ENCODE measurements at places on chromosomes 13 and 19.

DNA sequence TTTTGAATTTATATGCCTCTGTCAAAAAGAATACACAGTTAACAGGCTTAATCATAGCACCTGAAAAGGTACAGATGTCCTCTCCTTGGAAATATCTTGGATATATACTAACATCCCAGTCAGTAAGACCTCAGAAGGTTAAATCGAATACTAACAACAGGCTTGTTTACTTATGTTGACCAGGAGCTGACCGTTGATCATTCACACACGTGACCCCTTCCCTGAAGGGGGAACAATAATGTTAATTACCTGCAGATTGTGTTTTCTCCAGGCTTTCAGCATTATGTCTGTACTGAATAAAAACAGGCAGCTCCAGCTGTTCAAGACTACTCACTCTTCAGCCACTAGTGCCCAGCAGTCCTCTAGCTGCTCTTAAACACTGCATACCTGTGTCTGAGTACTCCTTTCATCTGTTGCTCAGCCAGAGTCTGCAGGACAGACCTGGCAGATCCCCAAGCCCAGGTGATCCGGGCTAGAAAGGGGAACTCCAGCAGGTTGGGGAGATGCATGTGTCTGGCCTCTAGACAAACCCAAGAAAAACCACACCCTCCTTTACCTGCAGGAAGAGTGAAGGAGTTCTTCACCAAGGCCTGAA lies 163.9 kb downstream of the RNF17 start:
- DNase-seq = no peak

DNA sequence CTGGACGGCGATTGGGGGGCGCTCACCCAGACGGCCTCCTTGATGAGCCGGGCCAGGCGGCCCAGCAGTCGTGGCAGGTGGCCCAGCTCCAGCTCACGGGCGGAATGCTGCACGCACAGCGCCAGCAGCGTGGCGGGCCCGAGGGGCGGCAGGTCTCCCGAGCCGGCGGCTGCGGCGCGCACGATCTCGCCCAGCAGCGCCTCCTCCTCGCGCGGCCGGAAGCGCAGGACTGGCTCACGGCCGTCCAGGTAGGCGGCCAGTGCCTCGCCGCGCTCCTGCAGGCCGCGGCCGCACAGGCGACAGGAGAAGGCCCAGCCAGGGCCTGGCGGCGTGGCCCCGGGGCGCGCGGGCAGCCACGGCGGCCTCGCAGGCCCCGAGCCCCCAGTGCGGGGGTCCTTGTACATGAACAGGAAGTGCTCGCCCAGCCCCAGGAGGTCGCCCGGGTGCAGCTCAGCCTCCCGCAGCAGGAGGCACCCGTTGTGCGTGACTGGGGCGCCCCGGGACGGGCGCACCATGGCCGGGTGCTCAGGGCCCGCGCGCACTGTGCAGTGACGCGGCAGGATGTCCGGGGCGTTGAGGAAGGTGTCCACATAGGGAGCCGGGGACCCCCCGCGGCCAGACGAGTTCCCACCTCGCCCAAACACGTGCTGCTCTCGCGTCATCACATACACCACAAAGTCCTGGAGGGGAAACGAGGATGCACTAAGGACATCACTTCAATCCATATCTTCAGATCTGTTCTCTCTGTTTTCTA lies 9.6 kb upstream of the MAMSTR start:
- DNase-seq = no peak

DNA sequence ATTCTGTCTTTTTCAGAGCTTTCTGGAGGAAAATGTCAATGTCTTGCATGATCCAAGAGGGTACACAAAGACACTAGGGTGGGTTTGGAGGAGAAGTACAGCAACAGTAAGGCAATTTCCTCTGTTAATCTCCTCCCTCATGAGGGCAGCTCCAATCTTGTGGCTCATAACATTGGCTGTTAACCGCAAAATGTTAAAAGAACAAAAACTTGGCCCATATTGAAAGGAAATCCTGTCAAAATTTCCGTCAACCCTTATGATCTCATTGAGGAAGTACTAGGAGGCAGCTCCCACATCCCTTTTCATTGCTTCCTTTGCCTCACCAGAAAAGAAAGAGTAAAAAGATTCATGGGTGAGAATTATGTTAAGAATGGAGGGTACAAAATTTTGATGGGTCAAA lies 11.6 kb downstream of the OXGR1 start:
- no peak for DNase-seq

GRCh38 chr19:21335721-21336120 lies 6.5 kb upstream of the ZNF708 start:
- no peak for DNase-seq

- DNase-seq = no peak
Measured at GRCh38 chr19:8143041-8143440, 6.4 kb downstream of the FBN3 start.

DNA sequence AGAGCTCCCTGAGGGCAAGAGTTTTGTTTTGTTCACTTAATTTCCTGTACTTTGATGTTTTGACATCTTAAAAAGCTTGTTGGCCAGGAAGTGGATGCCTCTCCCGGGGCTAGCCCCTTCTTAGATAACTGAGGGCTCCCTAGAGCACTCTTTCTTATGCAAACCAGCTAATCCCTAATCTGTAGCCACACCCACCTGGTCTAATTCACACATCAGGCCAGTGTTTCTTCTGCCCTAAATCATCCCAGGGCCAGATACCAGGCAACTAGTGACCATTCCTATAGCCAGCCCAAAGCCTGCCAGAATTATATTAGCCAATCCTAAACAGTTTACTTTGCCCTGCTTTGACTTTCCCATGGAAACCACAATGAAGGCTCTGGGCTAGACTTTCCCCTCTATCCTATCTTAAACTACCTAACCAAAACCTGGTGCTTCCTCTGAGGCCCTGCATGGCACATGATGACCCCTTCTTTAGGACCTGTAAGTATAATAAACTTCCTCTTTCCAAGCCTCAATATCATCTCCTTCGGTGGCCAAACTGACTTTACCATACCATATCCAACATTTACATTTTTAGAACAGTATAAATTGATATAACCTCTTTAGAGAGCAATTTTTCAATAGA lies 24.8 kb downstream of the WBP4 start:
- DNase-seq = no peak

GRCh38 chr13:98301721-98302120 lies 124.7 kb upstream of the RNF113B start:
- no peak for DNase-seq

- peak; percentile 88 for DNase-seq
Measured at GRCh38 chr13:27270594-27271520, at the start of gene RASL11A. RASL11A (plus strand) TSS chr13:27270830; CDS start chr13:27270945, 115 bp downstream.

- DNase-seq = no peak
Measured at GRCh38 chr13:91904005-91904404, 505.6 kb downstream of the GPC5 start.

- DNase-seq = no peak
Measured at GRCh38 chr19:3538258-3538929, 580 bp upstream of the TEKTIP1 start.

DNA sequence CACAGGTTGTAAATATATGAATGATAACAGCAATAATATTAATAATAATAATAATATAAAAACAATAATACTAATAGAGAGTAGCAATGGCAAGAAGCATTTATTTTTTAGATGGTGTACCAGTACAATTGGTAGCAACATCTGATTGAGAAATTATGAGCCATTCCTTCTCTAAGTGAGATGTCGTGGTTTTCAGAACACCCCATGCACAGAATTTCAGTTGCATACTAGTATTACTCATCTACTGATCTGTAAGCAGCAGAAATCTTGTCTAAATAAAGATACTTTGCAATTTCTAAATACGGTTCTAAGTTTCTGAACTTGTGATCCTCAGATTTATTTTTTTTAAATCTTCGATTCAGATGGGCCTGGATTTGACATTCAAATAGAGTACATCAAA lies 788.0 kb upstream of the ATXN8OS start:
- DNase-seq = no peak

DNA sequence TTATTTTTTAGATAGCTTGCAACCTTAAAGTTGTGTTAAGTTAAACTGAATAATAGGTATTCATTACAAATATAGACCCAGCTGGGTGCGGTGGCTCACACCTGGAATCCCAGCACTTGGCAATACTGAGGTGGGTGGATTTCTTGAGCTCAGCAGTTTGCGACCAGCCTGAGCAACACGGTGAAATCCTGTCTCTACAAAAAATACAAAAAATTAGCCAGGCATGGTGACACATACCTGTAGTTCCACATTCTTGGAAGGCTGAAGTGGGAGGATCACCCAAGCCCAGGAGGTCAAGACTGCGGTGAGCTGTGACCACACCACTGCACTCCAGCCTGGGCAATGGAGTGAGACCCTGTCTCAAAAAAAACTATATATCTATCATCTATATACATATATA lies 386.5 kb downstream of the PCDH17 start:
- DNase-seq = no peak

GRCh38 chr13:46387064-46387851 lies at the start of gene RUBCNL:
RUBCNL (minus strand) TSS chr13:46387252; CDS start chr13:46372475, 14,777 bp downstream.
- no peak for DNase-seq

DNA sequence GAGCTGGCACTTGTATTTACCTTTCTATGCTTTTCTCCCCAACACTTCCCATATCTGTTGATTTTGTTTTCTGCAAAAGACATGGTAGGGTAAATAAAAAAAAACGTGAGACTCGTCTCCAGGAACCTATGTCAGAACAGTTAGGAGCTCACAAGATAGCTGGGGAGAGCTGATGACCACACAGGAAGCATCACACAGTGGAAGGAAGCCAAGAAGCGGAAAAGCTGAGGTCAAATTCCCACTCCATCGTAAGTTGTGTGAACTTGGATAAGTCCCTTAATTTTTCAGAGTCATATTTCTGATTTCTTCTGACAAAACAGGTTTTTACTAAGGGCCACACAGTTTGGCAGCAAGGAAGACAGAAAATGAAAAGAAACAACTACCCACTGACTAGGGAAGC lies 199.6 kb downstream of the KLF5 start:
- no peak for DNase-seq

- no peak for DNase-seq
Measured at GRCh38 chr13:100797921-100798320, 123.3 kb upstream of the TMTC4 start.

- DNase-seq = no peak
Measured at GRCh38 chr13:23182142-23182541, 1.4 kb downstream of the SGCG start.

- no peak for DNase-seq
Measured at GRCh38 chr19:11560404-11561051, 1.5 kb upstream of the ELOF1 start.

GRCh38 chr19:4606921-4607678 lies 32.2 kb upstream of the TNFAIP8L1 start:
- no peak for DNase-seq

GRCh38 chr19:12287958-12288500 lies 6.7 kb downstream of the ZNF44 start:
- DNase-seq = no peak

DNA sequence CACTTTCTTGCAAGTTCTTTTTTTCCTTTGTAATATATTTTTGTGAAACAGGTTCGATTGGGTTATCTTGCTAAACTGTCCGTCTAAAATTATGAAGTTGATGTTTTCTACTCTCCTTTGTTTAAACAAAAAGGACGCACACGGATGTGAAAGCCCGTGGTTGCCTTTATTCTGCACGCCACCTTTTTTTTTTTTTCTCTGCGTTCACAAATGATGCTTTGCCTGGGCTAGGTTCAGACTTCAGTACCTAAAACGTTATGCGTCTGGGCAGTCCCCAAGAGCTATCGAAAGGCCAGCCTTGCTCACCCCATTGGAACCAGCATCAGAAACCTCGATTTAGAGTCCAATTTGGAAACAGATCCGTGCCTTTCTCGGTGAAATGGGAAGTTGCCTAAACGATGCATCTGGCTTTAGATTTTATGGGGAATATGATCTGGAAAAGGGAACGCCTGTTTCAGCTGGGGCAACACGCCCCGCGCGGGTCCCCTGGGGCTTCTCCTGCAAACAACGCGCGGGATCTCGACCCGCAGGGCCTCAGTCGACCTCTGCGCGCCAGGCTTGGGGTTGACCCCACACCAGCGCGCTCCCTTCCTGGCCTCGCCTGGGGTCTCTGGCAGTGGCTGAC lies 113.9 kb downstream of the KCNRG start:
- DNase-seq = no peak

DNA sequence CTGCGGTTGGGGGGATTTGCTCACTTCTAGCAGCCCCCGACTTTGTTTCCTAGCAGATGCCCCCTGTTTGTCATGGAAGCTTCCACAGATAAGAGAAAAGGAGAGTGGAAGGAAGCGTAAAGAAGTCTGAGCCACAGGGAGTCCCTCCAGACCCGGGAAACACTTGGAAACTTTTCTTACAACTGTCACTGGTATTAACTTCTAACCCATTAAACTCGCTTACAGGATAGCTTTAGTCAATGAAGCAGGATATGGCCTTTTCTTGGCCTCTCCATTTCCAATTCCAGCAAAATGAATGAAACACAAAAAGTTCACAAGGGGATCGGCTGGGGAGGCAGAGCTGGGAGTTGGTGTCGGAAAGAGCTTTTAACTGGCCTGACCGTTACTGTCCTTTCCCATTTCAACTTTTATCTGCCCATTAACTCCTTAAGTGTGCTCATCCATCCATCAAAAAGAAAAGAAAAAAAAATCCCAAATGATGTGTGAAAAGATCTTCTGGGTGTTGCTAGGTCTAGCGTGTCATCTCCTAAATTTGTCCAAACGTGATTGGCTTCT lies 231.9 kb upstream of the ARGLU1 start:
- DNase-seq = no peak

DNA sequence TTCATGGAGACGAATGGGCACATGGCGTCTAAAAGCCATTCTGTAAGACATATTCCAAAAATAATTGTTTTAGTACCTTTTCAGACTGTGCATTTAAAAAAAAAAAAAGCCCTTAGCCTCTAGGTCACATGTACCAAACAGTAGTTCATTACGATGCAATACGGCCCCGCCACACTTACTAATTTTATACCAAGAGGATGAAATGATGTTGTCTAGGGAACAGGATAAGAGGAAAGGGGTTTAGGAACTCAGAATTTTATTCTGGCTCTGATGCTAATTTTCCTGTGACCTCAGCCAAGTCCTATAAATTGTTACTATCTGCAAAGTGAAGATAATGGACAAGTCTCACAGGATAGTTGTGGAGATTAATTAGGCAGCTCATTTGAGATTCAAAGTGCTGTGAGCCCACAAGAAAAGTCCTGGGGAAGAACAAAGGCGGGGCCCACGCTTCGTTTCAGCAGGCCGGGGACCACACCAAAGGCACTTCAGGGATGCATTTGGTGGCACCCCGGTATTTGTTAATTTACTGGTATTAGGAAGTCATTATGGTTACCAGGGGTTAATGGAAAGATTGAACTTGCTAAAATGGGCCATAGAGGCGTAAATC lies 511.1 kb downstream of the IRS2 start:
- DNase-seq = no peak
